ENCODE measurements at places on chromosomes 7 and 10.

GRCh38 chr10:52818019-52818418, 45.4 kb upstream of the MBL2 start:
- DNase-seq = peak; percentile 25

DNA sequence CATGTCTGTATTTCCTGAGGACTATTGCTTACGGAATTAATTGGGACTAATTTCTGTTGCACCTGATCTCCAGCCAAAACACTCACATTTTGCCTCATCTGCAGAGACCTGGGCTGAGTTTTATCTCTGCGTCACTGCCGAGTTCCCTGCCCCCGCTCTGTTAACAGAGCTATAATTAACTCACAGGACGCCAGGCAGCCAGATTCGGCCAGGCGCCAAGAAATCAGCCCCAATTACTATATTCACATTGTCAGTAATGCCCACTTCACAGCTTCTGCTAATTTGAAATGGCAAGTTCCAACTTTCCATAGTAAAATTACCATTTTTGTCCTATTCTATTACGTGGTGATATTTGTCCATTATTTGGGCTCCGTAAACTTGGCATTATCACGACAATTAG, 130.5 kb downstream of the CUX1 start:
- DNase-seq = no peak

DNA sequence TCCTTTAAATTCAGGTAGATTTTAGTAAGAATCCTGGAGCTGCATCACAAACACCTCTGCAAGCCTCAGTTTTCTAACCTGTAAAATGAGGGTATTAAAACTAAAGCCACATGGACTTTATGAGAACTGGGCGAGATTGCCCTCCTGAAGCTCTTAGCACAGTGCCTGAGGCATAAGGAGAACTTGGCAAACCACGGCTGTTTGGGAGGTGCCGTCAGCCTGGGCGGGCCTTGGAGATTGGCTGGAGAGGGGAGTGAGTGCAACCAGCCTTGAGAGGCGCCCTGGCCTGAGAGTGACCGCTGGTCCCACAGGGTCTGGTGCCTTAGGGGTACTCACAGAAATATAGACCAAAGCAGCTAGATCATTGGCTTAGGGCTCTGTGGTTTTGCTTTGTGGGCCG, 5.4 kb upstream of the TNS3 start:
- DNase-seq = no peak

DNA sequence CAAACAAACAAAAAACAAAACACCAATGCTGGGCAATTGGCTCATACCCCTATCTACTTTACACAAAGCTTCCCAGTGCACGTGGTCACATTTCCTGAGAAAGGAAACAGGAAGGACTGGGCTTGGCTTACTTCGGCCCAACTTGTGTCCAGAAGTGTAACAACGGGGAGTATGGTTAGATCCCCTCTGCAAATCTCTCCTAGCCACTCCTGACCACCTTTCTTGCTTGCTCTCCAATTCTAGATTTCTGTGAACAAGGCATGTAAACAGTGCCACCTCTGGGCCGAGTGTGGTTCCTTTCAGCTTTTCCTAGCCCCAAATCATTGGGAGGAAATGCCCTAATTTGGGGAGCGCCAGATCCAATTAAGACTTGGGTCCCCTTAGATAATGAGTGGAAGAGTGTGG, 21.0 kb upstream of the FRAT2 start:
- DNase-seq = peak; percentile 17

GRCh38 chr10:72720814-72721660, 29.1 kb downstream of the MCU start:
- no peak for DNase-seq

- DNase-seq = no peak
Observed at GRCh38 chr7:45075871-45076796, 12.6 kb downstream of the NACAD start.

DNA sequence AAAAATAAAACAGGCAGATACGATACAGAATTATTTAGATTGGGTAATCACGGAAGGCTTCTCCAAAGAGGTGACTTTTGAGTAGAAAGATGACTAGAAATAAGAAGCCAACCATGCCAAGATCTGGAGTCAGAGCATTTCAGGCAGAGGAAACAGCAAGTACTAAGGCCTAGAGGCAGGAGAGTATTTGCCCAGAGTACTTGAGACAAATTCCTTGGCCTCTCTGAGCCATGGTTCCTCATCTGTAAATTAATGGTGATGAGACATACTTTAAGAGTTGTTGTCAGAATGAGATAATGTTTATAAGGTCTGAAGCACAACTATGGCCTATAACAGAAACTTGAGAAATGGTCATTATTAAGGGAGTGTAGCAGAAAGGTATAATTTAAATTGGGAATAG, 15.8 kb upstream of the GPR37 start:
- DNase-seq = no peak

GRCh38 chr7:120539321-120539720, 266.3 kb downstream of the KCND2 start:
- peak; percentile 62 for DNase-seq

- DNase-seq = no peak
Observed at GRCh38 chr7:158816995-158817394, 12.3 kb downstream of the ESYT2 start.

- no peak for DNase-seq
Observed at GRCh38 chr10:132205650-132206376, 19.1 kb downstream of the DPYSL4 start.

DNA sequence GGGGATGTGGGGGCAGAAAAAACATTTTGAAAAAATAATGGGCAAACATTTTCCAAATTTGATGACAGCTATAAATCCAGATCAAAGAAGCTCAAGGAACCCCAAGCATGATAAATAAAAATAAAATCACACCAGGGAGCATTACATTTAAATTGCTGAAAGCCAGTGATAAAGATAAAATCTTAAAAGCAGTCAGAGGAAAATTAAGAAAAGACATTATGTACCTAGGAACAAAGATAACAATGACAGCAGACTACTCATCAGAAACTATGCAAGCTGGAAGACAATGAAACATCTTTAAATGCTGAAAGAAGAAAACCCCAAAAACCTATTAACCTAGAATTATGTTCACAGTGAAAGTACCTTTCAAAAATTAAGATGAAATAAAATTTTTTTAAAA, 23.3 kb downstream of the NEUROG3 start:
- peak; percentile 1 for DNase-seq

GRCh38 chr10:133391761-133392518, 2.0 kb upstream of the MTG1 start:
- no peak for DNase-seq

- peak; percentile 48 for DNase-seq
Observed at GRCh38 chr10:90321132-90321816, 536.6 kb downstream of the HTR7 start.

GRCh38 chr10:114131094-114131493, 42.9 kb downstream of the CCDC186 start:
- no peak for DNase-seq

DNA sequence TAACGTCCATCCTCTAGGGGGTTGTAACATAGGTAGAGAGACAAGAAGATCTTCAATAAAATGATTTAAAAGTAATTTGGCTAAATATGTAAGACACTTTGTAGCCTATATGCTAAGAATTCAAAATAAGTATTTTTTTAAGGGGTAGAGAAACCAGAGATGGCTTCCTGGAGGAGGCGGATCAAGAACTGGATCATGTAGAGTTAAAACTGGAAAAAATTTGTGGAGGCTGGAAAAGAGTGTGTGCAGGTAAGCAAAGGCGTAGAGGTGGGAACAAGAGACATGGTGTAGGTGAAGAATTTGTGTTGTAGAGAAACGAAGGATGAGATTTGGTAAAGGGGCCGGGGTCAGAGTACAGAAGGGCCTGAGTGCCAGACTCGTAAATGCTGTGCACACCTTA, 172.6 kb downstream of the TMEM178B start:
- no peak for DNase-seq

GRCh38 chr7:66076462-66077329, 1.1 kb downstream of the ASL start:
- no peak for DNase-seq
